Thoracic aorta (tissue), 2 donors: ENCODE measurements at places on chromosomes 3 and 15.

DNA sequence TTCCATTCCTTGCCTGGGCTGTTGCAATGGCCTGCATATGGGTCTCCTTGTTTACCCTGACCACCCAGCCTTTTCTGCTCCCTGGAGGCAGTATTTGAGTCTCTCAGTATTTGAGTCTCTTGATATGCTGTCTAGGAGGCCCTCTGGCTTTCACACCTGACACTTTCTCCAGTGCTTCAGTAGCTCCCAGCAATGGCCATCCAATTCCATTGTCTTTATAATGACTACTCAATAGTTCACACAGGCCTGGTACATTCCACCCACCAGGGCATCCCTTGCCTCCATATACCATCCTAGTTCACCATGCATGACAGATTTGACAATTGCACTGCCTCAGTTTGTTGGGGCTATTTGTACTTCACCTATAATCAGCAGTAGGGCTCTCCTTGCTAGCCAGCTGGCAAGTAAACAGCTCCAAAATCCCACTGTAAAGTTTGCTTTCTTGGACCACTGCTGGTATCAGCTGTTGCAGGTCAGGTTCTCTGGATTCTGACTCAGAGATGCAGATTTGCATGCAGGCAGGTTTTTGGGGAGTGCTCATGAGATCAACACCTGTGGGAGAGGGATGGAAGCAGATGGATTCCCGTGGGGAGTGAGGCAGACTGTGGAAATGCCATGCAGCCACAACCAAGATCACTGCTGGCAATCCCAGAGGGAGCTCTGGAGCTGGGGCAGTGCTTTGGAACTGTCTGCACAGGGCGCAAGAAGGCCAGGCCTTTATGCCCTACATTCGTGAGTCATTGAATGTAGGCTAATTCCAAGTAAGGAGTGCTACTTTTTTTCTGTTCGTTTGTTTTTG, 19.1 kb upstream of the XIRP1 start:
- DNase-seq: no peak

DNA sequence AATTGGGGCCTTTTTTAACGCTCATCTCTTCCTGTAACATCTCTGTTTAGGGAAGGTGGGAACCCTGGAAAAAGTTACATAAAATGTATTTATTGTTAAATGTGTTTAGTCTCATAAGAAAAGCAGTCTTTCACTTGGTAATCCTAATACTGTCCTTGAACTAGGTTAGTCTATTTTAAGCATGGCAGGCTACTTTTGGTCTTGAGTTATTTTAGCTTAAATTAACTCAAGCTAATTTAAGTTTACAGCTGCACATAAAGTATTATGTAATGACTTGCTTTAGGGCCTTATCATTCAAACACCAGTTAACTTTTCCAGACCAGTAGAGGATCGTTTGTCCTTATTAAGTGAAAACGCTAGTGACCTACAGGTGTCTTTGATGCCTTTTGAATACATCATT, 63.2 kb downstream of the DCUN1D1 start:
- DNase-seq: no peak

- DNase-seq: no peak
Measured at GRCh38 chr3:110126065-110126464, 788.7 kb upstream of the DPPA4 start.

DNA sequence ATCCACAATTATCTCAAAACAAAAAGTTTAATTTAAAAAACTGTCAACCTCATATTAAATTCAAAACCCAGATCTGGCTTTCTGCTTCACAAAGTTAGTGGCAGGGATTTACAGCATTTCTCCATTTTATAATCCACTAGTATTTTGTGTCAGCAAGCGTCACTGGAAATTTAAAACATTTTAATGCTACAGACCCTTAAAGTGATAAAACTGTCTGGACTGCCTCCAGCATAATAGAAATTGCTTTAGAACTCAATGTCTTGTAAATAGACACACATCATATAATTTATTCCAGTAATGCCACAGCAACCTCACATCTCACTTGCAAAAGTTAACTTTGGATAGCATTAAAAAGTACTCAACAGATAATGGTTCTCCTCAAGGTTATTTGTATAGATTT, 116.1 kb downstream of the ULK4 start:
- DNase-seq: no peak

DNA sequence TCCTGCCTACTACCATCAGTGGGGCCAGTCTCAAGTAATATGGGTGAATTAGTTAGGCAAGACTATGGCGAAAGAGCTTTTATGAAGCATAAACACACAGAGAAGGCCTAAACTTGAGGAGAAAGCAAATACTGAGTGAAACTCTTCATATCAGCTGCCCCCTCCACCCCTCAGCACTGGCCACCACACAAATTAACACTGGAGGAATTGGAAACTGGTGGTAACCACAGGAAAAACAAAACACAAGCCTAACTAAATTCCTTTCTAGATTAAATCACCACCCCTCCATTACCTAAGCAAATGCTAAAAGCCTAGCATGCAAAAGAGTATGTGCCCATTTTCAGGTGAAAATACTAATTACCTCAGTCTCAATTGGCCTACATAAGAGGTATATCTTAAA, 774.7 kb upstream of the NECTIN3 start:
- no peak for DNase-seq

GRCh38 chr15:36666228-36666905, 86.9 kb downstream of the CDIN1 start:
- no peak for DNase-seq

- no peak for DNase-seq
Measured at GRCh38 chr3:171558188-171558696, 98.0 kb upstream of the TNIK start.

DNA sequence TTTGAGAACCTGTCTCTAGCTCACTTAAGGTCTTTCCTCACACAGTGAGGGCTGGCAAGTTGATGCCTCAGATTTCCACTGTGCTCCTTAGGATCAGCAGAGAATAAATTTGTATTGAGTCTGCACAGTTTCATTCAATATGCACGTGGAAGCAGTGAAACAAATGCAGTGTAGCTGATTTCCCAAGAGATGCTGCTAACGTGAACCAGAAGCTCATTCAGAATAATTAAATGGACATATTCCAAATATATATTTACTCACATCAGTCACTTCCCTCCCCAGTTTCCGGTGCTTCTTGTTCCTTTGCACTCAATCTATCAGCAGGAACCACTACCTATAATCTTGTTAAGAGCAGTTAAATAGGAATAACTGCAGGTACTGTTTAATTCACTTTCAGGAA, 86.1 kb downstream of the UNC13C start:
- DNase-seq: no peak

DNA sequence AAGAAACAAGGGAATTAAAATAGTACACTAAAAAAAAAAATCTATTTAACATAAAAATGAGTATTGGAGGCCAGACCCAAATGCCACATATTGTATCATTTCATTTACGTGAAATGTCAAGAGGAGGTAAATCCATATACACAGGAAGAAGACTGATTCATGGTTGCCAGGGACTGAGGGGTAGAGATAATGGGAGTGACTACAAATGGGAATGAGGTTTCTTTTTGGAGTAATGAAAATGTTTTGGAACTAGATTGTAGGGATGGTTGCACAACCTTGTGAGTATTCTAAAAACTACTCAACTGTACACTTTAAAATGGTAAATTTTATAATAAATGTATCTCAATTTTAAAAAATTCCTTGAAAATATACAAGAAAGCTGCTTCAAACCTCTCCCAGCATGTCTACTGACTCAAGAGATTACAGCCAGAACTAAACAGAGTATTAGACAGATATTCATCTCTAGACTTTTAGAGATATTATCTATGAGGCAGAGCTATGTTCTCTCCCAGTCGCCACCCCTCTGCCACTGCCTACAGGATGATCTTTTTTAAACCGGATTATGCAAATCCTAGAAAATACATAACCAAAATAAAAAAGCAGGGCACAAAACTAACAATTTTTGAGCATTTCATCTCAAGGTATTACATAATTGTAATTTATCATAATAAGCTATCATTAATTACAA, 6.2 kb downstream of the HLTF start:
- DNase-seq: no peak
